Vagina (tissue), 2 donors: ENCODE measurements at places on chromosomes 2 and 18.

DNA sequence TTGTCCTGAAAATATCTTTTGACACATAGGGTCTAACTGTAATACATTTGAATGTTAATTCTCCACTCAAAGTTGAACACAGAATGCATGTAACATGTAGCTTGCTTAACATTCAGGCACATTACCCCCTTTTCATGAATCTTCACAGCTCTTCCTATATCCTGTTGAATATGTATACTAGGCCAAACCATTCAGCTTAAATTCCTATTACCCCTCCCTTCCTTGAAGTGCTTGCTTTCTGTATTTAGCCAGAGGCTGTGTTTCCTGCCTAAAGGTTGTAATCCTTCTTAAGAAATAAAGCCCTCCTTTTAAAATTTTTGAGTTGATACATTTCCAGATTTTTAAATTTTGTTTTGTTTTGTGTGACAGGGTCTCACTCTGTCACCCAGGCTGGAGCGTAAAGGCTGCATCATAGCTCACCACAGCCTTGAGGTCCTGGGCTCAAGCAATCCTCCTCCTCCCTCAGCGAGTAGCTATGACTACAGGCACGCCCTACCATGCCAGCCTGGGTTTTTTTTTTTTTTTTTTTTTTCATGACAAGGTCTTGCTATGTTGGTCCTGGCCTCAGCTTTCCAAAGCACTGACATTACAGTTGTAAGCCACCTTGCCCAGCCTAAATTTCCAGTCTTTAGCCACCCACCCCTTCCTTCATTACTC, 357.6 kb downstream of the DSC3 start:
- H3K27me3 ChIP-seq, result no peaks in the 10 kb centered on the region
- no peak overlapping the region for H3K27ac ChIP-seq
- no peaks in the 10 kb centered on the region for H3K4me1 ChIP-seq

DNA sequence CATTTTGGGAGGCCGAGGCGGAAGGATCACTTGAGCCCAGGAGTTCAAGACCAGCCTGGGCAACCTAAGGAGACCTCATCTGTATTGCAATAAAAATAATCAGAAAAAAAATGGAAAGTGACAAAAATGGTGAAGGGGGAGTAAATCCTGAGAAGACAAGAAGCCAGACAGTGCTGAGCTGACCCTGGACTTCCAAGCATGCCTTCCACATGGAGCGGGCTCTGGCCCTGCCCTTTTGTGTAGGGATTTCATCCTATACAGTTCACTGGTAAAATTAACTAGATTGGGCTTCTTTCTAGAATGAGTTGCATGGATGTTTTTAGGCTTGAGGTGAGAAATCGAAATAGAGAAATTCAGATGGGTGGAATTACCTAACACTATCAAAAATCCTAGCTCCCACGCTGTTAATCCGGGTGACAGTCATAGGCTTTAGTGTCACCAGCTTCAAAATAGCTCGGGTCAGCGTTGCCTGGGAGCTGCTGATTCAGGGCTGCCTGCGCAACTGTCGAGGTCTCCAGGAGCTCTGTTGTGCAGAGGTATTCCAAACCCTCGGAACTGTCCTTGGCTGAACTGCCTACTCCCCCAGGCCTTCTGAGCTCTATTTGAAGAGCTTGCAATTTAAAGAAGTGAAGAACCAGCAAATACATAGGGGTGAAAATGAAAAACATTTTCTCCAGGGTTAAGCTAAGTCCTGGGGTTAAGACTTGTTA, 21.5 kb upstream of the ZNF532 start:
- no peaks in the 10 kb centered on the region for H3K27me3 ChIP-seq
- peaks cover 7% of the 10 kb centered on the region for H3K4me1 ChIP-seq
- no peak overlapping the region for H3K27ac ChIP-seq
- no peak overlapping the region for H3K4me3 ChIP-seq

DNA sequence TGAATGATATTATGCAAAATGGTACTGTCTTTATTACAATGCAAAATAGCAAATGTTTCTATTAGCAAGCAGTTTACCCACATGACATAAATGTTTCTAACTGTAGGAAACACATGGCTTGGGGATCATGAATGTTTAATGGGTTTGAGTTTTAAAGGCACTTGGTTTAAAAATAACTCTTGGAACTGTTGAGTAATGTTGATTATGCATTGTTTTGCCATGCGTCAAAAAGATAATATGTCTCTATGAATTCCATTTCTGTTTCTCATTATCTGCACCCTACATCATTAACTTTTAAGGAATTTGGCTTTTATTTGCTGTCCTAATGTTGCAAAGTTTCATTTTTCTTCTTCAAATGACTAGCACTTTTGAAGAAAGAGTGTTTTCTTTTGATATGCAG, 1355.5 kb downstream of the SUCLG1 start:
- H3K4me1 ChIP-seq, result no peaks in the 10 kb centered on the region
- H3K4me3 ChIP-seq, result no peak overlapping the region
- DNase-seq, result no peak
- no peaks in the 10 kb centered on the region for H3K27me3 ChIP-seq

GRCh38 chr2:9336241-9336575, 87.1 kb downstream of the ITGB1BP1 start:
- peaks cover 7% of the 10 kb centered on the region for H3K36me3 ChIP-seq
- DNase-seq, result no peak
- H3K4me3 ChIP-seq, result no peak overlapping the region
- H3K27ac ChIP-seq, result peak overlapping the region; percentile 73

DNA sequence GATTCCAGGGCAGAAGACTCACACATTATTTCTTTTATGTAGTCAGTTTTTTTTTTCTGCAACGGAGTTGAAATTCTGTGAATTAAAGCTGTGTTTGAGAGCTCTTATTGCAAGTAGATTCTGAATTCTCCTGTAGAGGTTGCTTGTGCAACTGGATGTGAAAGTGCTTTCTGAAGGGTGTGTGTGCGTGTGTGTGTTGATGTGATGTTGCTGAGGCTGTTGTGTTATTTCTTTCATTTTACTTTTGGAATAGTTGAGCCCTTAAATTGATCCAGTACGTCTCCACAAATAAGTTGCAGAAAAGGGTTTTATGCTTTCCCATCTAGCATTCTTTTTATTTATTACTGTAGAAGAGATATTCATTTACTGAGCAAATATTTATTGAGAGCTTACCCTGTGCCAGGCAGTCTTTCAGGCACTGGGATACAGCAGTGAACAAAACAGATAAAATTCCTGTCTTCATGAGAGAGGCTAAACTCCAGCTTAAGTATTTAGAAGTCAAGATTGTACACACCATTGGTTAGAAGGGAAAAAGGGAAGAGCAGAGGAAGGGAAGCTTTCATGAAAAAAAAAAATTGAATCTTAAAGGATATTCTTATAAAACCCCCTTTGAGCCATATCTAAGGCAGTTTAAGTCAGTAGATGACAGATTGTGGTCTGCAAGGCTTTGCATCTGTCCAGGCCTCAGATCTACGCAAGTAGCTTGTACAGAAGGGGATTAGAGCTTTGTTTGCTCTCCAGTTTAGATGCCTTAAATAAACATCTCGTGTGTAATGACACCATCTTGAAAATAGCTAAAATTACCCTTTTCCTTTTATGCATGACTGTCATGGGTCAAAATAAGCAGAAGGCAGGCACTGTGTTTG, 58.2 kb downstream of the MYO1B start:
- peaks cover 44% of the 10 kb centered on the region for H3K4me1 ChIP-seq
- DNase-seq, result no peak
- no peak overlapping the region for H3K4me3 ChIP-seq
- no peaks in the 10 kb centered on the region for H3K27me3 ChIP-seq
- H3K27ac ChIP-seq, result peak overlapping the region; percentile 33

GRCh38 chr2:225041207-225041850, 939 bp downstream of the DOCK10 start:
- H3K27me3 ChIP-seq, result no peaks in the 10 kb centered on the region
- H3K27ac ChIP-seq, result peak overlapping the region; percentile 78
- no peak for DNase-seq
- no peaks in the 10 kb centered on the region for H3K36me3 ChIP-seq
- peaks cover 41% of the 10 kb centered on the region for H3K4me1 ChIP-seq
- peak overlapping the region; percentile 75 for H3K4me3 ChIP-seq

DNA sequence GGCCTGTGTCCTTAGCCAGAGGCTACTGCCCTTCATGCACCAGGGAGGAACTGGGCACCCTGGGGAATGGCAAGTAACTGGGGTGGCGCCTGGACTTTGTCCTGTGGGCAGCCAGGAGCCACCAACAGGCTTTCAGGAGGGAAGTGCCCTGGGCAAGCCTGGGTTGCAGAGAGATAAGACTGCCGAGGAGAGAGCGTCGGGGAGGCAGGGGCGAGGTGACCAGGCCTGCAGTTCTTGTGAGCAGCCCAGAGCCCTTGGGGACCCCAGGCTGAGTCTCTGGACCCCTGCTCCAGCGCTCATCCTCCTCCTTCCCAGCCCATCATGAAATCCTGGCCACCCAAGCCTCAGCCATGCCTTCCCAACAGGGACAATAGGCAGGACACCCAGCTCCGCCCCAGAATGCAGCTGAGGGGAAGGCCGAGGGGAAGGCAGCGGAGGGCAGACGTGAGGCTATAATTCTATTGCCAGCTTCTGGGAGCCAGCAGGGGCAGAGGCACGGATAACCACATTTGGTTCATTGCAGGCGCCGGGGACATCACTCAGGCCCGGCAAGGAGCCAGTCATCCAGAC, 25.1 kb downstream of the ADRA2B start:
- H3K36me3 ChIP-seq, result no peaks in the 10 kb centered on the region
- H3K4me1 ChIP-seq, result peaks cover 9% of the 10 kb centered on the region
- H3K27ac ChIP-seq, result no peak overlapping the region
- no peak for DNase-seq
- no peaks in the 10 kb centered on the region for H3K27me3 ChIP-seq

- H3K4me1 ChIP-seq, result no peaks in the 10 kb centered on the region
- H3K27me3 ChIP-seq, result no peaks in the 10 kb centered on the region
Measured at GRCh38 chr2:37711831-37712230, 40.4 kb upstream of the CDC42EP3 start.

GRCh38 chr2:200761266-200761665, 50.4 kb upstream of the BZW1 start:
- no peaks in the 10 kb centered on the region for H3K27me3 ChIP-seq
- no peaks in the 10 kb centered on the region for H3K4me1 ChIP-seq
- H3K4me3 ChIP-seq, result no peak overlapping the region
- DNase-seq, result peak; percentile 32
- H3K36me3 ChIP-seq, result no peaks in the 10 kb centered on the region

DNA sequence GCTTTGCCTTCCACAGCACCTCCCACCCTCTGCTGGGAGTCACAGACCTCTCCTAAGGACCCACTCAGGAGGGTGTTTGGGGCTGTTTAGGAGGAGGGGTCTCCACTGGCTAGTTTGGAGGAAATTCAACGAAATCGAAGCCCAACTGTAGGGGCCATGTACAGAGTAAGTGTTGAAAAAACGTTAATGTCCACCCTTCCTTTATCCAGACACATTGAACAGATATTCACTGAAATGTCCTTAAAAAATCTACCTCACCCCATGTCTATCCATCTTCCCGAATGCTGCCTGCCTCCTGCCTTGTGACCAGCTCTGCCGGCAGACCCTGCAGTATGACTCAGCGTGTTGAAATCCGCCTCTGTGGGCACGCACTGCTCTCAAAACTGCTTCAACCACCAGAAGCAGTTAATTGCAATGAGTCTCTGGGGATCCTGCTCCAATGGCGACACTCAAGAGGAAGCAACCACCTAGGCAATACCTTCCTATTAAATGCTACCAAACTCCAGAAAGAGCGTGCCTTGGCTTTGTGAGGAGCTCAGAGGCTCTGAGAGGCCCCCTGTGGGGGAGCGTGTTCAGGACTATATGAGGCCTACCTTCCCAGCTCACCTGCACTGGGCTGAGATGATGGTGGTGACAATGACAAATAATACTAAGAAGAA, 61.4 kb upstream of the RTN4 start:
- peak overlapping the region; percentile 78 for H3K27ac ChIP-seq
- no peak overlapping the region for H3K4me3 ChIP-seq
- no peaks in the 10 kb centered on the region for H3K36me3 ChIP-seq
- H3K4me1 ChIP-seq, result peaks cover 19% of the 10 kb centered on the region
- H3K27me3 ChIP-seq, result no peaks in the 10 kb centered on the region

- H3K27me3 ChIP-seq, result no peaks in the 10 kb centered on the region
- H3K4me3 ChIP-seq, result no peak overlapping the region
- H3K36me3 ChIP-seq, result no peaks in the 10 kb centered on the region
- DNase-seq, result no peak
Measured at GRCh38 chr2:136331226-136331625, 213.3 kb upstream of the CXCR4 start.

DNA sequence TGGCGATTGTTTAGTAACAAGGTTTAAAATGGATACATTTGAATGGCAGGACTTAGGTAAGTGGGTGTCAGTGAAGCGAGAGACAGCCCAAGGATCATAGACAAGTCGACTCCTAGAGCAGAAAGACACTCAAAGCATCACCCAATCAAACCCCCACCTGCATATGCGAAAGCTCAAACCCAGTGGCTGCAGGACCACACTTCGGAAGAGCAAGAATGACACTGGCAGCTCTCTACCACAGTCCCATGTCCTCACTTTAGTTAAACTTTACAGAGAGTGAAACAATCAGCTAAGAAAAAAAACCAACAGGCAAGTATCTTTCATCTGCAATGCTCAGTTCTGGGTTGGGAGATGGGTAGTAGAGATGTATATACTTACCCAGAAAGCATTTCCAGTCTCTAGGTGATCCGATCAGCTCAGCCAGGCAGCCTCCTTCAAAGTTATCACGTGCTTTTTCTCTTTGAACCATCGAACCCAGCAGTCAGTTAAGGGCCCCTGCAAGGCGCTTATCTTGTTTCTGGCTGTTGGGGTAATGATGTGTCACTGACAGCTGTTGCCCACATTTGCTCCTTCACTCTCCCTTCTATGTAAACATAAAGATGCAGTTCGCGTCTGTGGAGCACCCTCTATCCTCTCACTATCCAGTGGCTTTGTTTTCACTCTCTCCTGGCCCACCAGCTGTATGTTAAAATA, 357.5 kb upstream of the ID2 start:
- no peaks in the 10 kb centered on the region for H3K27me3 ChIP-seq
- H3K4me3 ChIP-seq, result no peak overlapping the region
- no peak overlapping the region for H3K27ac ChIP-seq
- no peaks in the 10 kb centered on the region for H3K4me1 ChIP-seq
- H3K36me3 ChIP-seq, result no peaks in the 10 kb centered on the region
- no peak for DNase-seq

DNA sequence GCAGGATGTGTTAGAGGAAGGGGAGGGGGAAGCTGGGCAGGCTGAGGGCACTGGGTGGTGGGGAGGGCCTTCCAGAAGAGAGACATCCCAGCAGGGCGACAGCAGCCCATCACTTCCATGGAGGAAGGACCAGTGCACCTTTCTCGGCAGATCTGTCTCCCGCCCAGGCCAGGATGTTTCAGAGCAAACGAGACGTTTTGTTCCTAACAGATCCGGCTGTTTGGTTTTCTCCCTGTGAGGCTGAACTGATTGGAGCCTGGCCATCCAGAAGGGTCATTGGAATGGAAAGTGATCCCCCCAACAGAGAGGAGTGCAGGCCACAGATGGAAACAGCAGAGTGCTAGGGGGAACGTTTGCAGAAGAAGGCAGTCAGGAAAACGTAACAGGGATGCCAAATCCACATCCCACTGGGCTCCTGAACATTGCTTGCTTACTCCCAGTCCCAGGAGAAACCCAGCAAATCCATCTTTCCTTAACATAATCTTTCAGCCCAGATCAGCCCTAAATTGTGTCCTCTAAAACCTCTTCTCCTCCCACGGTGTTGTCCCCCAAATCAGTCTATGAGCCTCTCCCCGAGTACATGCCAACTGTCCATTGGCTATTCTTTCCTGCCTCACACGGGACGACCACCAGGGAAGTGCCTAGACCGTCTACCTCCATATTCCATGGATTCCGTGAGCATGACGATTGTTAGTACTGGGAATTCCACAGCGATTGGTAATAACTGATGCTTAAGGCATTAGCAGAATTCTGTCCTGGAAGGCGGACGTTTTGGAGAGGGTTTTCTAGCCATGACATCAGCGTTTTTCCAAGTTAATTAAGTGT, 126.8 kb downstream of the SEPTIN10 start:
- H3K36me3 ChIP-seq, result no peaks in the 10 kb centered on the region
- H3K4me3 ChIP-seq, result no peak overlapping the region
- no peaks in the 10 kb centered on the region for H3K27me3 ChIP-seq
